ENCODE measurements at places on chromosomes 4 and X.

- no peak for DNase-seq
Measured at GRCh38 chrX:118504581-118504980, 9.0 kb downstream of the DOCK11 start.

GRCh38 chr4:138412847-138413246 is 170.7 kb upstream of the SLC7A11 start:
- DNase-seq = no peak

DNA sequence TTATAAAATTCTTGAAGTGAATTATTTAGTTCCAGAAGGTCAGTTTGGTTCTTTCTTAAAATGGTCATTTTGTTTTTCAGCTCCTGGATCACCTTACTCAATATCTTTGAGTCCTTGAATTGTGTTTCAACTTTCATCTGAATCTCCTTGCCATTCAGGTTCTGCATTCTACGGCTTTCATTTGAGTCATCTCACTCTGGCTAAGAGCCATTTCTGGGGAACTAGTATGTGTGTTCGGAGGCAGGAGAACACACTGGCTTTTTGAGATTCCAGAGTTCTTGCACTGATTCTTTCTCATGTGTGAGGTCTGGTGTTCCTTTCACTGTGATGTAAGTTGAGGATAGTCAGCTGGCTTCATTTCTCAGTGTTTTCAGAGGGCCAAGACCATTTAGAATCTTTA is 708.4 kb upstream of the FRG1 start:
- peak; percentile 13 for DNase-seq

DNA sequence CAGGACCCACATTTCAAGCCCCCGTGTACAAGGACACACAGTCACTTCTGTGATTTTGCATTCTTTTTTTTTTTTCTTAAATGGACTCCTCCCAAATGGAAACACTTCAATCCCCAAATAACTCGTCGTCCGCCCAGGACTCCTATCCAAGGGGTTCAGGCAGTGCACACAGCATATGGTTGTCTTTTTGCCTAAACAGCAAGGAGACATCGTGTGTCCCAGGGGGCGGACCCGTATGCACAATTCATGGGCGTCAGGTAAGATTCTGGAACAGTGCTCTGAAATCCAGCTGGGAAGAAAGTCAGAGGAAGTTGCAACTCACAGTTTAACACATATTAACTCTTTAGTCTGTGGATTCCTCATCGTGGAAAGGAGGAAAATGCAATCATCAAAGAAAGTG is 231.3 kb downstream of the SHOX start:
- no peak for DNase-seq

DNA sequence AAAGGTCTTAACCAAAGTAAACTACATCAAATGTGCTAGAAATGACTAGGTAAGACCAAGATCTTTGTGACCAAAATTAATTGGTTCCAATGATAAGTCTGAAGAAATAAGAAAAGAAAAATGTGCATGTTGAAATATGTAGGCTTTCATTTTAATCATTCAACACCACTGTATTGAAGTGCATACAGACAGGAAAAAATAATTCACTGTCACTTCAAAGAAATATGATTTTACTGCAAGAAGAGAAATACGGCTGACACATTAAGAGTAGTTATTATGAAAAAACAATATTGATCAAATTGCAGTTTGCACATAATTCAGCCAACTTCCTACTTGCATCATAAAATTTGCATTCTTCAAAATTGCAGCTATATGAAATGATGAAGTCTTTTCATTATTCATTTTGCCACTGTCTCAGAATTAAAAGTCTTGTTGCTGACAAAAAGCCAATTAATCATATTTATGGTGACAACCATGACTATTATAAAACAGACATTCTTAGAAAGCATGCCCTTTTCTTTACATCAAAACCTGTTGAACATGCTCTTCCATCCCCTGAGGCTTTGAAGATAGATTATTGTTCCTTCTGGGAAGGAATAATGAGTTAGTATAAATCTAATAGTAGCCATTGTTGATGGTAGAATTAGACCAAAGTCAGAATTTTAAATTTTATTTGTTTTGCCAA is 405.9 kb upstream of the MAD2L1 start:
- DNase-seq = no peak

- no peak for DNase-seq
Measured at GRCh38 chrX:20965270-20966044, 408.8 kb upstream of the CNKSR2 start.

Data from fibroblast of upper back skin (primary cell).